ENCODE measurements at places on chromosomes 2 and 18.

DNA sequence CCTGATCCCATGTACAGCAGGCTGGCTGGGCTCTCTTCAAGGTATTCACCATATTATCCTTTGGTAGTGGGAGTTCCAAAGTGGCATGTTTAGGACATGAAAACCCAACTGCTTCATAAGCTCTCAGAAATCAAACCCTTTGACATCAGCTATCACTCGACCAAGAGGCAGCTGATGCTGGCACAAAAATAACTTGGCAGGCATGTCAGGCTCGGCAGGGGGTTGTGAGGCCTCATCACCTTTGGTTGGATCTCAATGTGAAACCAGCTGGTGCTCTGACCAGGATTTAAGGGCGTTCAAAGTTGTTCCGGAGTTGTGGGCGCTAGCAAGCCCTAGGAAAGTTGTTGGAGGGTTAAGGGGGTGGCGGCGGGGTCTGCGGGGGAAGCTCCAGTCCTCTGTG is 171.9 kb downstream of the FHOD3 start:
- DNase-seq: no peak

DNA sequence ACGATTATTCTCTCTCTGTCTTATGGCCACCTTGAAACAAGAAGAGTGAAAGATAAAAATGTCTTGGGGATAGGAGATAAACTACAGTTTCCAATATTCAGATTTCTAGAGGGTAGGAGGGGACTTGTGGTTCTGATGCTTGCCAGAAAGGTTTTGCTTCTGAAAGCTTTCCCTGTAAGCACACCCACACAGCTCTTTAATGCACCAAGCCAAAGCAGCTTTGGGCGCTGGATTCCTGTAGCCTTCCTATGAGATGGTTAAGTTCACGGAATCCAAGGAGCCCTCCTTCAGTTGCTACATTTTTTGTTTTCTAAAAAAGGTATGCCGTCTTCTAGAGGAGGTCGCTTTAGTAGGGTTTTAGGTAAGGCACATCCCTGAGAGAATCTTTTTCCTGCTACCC is 4.9 kb downstream of the LRRTM1 start:
- DNase-seq: no peak

- no peak for DNase-seq
Observed at GRCh38 chr2:56012221-56012765, 88.7 kb upstream of the EFEMP1 start.

GRCh38 chr18:59646963-59647307 is 50.3 kb downstream of the CCBE1 start:
- no peak for DNase-seq

- no peak for DNase-seq
Observed at GRCh38 chr18:62324917-62325805, at the start of gene TNFRSF11A. Gene TNFRSF11A (plus strand): TSS chr18:62325310. CDS start chr18:62325353, 43 bp downstream.

DNA sequence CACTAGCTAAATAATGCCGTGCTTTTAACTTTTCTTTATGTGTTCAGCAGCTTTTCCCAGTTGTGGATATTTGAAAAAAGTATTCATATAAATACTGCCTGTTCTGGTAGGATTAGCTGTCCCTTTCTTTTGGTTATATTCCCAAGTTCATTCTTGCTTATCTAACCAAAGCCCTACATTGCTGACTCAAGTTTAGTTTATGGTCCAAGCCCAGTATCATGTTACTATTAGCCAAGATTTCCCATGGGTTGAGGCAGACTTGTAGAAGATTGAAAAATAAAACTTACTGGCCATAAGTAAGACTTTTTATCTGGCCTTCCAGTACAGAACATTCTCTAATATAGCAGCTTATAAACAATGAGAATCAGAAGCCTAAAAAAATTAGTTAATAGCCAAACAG is 49.7 kb upstream of the NFE2L2 start:
- no peak for DNase-seq

DNA sequence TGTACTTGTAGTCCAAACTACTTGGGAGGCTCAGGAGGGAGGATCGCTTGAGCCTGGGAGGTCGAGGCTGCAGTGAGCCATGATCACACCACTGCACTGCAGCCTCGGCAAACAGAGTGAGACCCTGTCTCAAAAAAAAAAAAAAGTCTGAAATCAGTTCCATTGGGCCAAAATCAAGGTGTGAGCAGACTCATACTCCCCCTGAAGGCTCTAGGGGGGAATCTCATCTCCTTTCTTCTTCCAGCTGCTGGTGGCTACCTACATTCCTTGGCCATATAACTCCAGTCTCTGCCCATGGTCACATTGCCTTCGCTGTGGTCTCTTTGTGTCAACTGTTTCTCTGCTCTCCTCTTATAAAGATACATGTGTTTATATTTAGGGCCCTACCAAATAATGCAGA is 234.0 kb downstream of the LRRTM1 start:
- no peak for DNase-seq

GRCh38 chr18:79070486-79070885 is 1.3 kb downstream of the ATP9B start:
- no peak for DNase-seq

- no peak for DNase-seq
Observed at GRCh38 chr2:23803264-23803964, 123.5 kb downstream of the ATAD2B start.

- no peak for DNase-seq
Observed at GRCh38 chr2:42949125-42949524, 156.7 kb upstream of the HAAO start.

- no peak for DNase-seq
Observed at GRCh38 chr2:55431982-55432627, 12.4 kb upstream of the CCDC88A start.

GRCh38 chr2:234278556-234279255 is 218.2 kb downstream of the ARL4C start:
- no peak for DNase-seq

DNA sequence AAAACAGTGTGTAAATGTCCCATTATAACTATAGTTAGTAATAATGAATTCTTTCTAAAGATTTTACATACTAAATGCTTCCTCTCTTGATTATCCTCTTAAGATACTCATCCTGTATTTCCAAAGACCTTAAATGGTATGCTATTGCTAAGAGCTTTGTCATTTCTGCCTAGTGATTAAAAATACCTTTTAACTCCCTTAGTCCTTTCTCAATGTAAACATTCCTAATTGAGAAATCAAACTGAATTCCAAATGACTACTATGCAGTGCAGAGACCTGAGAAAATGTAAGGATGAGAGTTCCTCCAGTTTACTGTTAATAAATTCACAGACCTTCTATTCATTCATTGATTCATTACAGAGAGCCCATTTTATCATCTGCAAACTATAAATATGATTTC is 86.9 kb downstream of the SOS1 start:
- no peak for DNase-seq

- DNase-seq: no peak
Observed at GRCh38 chr2:17296686-17297085, 221.6 kb downstream of the RAD51AP2 start.

GRCh38 chr2:44840503-44840850 is 101.0 kb upstream of the SIX3 start:
- no peak for DNase-seq

DNA sequence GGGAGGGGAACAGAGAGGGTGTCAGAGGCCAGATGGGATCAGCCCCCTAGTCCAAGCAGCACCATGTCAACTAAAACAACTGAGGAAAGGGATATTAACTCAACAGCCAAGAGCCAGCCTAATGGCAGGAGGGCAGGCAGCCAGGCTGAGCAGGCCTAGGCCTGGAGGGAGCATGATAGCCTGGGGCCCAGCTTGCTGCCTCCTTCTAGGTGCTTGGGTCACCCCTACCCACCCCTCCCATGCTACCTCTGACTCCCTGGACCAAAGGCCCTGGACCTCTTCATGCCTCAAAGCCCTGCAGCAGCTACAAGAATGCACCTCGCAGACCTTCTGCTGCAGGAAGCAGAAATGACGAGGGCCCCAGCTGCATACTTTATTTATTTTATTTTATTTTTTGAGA is 22.1 kb upstream of the TNS1 start:
- DNase-seq: no peak

GRCh38 chr2:174881678-174882077 is 117.4 kb upstream of the CHRNA1 start:
- no peak for DNase-seq

- DNase-seq: no peak
Observed at GRCh38 chr2:105486762-105487141, 87.9 kb upstream of the FHL2 start.

GRCh38 chr2:39541011-39541930 is 104.2 kb upstream of the MAP4K3 start:
- DNase-seq: no peak

GRCh38 chr2:170996316-170996715 is 67.3 kb downstream of the GORASP2 start:
- DNase-seq: no peak

DNA sequence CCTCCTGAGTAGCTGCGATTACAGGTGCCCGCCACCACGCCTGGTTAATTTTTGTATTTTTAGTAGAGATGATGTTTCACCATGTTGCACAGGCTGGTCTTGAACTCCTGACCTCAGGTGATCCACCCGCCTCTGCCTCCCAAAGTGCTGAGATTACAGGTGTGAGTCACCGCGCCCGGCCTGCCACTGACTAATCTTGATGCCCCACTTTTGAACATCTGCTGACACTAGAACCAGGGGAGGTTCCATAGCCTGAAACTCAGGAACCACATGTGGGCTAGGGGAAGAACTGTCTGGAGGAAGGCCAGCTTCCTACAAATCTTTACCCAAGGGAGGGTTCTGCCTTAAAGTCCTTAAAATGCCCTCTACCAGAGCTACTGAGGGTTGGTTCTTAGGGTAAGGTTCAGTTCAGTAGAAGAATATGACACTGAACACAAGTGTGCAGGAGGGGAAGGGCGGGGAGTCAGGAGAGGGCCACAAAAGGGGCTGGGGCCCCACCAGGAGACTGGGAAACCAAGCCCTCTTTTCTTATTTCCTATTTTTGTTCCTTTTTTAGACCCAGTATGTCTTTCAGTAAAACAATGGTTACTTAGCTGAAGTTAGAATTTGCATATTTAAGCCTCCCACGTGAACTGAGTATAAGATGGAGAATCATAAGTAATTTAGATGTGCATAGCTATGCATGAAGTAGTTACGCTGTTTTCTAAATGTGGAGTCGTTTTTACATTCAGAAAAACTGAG is 6.3 kb upstream of the RAB31 start:
- no peak for DNase-seq

GRCh38 chr2:47849368-47849767 is 56.9 kb downstream of the FBXO11 start:
- no peak for DNase-seq

GRCh38 chr2:199461711-199462346 is 4.1 kb upstream of the SATB2 start:
- no peak for DNase-seq
